Body of pancreas (tissue), 4 donors: ENCODE measurements at places on chromosomes 16 and 17.

DNA sequence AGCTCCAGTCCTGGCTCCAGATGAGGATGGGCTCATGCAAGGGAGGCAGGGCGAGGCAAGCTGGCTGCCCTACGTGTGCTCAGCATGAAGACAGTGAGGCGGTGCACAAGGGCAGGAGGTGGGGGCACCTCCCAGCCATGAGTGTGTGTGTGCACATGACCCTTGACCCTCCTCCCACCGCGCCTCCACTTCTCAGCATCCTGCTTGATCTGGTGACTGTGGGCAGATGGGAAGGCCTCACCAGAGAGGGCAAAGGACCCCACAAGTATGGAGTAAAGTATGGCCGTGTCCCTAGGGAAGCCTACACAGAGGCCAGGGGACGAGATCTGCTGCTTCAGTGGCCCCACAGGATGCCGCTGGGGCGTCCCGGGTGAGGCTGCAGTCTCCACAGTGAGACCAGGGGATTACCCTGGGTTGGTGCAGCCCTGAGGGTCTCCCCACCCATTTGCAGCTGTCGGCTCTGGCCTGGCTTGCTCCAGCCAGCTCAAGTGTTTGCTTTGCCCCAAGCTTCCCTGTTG, 7.9 kb upstream of the RNF222 start:
- no peaks in the 10 kb centered on the region for H3K36me3 ChIP-seq
- H3K4me3 ChIP-seq = no peak overlapping the region
- H3K27me3 ChIP-seq = no peaks in the 10 kb centered on the region
- H3K27ac ChIP-seq = no peak overlapping the region
- no peak for DNase-seq

DNA sequence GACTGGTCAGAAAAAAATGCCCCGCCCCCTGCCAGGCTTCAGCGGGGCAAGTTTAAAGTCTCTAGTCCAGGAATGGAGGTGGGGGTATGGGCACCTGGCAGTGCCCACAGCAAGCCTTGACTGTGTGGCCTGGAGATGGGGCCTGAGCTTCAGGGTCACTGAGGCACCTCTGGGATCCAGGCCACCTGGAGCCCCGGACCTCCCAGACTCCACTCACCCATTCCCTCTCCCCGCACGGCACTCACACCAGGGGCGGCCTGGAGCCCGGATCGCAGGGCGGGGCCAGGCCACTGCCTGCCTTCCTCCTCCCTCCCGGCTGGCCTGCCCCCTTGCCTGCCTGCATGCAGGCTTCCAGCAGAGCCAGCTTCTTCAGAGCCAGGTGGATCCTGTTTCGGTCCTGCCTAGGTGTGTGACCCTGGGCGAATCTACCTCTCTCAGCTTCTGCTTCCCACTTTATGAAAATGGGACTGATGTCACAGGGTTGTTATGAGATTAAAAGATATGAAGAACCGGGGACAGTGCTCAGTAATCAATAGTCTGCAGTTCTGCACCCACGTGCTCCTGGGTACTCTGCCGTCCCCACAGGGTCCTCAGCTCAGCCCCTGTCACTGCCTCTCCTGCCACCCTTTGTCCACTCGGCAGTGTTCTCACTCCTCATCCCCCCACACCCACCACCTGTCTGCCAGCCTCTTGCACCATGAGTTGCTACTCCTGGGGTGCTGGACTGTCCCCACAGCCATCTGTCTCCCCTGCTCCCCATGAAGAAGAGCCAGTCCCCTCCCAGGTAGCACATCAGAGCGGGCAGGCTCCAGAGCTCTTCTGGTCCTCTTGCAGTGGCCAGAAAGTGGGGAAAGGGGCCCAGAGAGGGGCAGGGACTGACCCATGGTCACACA, 1.2 kb upstream of the TCAP start:
- DNase-seq = no peak
- H3K4me1 ChIP-seq = peaks cover 24% of the 10 kb centered on the region
- H3K4me3 ChIP-seq = no peak overlapping the region

DNA sequence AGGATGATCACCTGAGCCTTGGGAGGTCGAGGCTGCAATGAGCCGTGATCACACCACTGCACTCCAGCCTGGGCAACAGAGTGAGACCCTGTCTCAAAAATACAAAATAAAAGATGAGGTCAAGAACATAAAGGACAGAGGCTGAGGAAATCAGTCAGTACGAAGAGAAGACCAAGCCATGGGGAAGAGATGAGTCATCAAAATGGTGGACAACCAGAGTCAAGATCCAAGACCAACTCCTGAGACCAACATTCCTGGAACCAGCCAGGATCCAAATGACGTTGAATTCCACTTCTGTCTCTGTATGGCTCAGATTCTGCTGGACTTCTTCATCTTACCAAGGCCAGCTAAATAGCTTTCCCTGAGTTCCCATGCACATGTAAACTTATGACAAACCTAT, 44.8 kb upstream of the NOG start:
- no peaks in the 10 kb centered on the region for H3K4me1 ChIP-seq
- no peak for DNase-seq
- H3K4me3 ChIP-seq = no peak overlapping the region

- H3K36me3 ChIP-seq = no peaks in the 10 kb centered on the region
- H3K4me1 ChIP-seq = no peaks in the 10 kb centered on the region
- no peaks in the 10 kb centered on the region for H3K27me3 ChIP-seq
These were observed 334.9 kb downstream of the WWOX start for GRCh38 chr16:78434401-78434800.

DNA sequence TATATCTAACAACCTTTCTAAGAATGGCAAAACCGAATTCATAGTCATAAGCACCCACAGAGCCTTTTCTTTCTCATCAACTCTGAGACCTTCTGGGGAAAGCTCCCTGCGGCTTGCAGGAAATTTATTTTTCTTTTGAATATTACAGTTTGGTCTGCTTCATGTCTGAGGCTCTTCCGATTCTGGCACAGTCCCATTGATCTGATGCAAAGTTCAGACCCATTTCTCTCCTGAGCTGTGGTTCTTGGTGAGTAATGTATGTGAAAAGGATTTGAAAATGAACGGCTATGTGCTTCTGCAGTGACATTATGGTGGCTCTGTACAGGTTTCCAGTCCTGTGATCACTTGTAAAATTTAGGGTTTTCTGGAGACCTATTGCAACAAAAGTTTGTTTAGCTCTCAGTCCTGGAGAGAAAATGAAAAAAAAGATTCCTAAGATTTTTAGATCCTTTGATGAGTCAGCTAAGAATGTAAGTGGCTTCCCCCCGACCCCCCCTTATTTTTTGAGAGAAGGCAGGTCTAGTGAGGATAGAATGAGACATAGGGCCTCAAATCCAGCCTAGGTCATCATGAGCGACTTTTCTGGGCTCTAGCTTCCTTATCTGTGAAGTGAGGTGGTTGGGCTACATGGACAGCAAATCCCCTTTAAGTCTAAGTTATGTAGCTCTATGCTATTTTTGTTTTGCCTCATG, 4.6 kb downstream of the GAN start:
- peaks cover 4% of the 10 kb centered on the region for H3K4me1 ChIP-seq
- no peak for DNase-seq
- no peaks in the 10 kb centered on the region for H3K27me3 ChIP-seq

DNA sequence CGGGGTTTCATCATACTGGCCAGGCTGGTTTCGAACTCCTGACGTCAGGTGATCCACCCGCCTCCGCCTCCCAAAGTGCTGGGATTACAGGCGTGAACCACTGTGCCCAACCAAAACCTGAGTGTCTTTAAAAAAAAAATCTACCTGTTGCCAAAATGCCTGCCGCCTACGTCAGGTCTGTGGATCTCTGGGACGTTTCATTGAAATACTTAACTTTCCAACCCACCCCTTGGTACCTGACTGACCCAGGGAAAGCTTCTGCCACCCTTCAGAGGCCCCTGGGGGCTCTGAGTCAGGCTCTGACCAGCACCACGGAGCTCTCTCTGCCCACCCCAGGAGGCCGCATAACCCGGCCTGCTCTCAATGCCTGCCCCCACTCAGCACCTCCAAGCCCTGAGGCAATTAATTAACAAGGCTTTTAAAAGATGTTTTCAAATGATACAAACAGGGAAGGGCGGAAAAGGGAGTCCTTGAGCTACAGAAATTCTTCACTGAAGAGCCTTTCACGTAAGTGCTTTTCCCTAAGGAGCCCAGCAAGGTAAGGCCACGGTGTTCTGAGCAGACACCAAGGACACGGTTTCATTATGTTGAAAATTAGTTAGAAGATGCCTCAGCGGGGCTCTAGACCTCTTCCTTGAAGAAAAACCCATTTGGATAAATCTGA, 29.3 kb upstream of the GSG1L start:
- H3K4me3 ChIP-seq = no peak overlapping the region
- no peaks in the 10 kb centered on the region for H3K27me3 ChIP-seq
- DNase-seq = no peak
- no peak overlapping the region for H3K27ac ChIP-seq

DNA sequence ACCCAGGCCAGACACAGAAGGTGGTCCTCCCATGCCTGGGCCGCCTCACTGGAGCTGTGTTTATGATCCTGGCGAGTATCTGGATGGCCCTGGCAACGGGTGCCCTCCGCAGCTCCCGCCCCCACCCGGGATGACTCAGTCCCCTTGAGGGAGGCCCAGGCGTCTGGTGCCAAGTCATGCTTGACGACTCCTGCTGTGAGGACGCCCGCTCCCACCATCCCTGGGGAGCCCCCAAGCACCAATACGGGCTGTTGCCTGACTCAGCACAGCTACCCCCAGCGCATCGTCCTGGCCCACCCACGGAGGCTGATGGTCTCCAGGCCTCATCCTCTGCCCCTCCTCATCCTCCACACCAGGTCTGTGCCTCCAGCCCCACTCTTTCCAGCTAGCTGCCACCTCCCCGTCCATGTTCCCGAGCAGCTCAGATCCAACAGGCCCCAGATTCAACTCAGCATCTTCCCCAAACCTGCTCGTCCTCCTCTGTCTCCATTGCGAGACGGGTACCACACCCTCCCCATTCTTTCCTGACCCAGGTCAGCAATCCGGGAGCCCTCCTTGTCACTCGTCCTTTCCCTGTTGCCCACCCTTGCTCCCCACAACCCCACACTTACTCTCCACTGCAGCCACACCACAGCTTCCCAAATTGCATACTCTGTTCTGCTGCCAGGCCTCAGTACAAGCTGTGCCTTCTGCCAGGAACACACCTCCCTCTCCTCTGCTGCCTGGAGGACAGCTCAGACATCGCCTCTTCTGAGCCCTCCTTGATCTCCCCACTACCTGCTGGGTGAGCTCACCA, 2.6 kb downstream of the CAMKK1 start:
- H3K27me3 ChIP-seq = no peaks in the 10 kb centered on the region
- H3K36me3 ChIP-seq = no peaks in the 10 kb centered on the region
- H3K27ac ChIP-seq = no peak overlapping the region
- DNase-seq = peak; percentile 84
- H3K4me3 ChIP-seq = no peak overlapping the region
- H3K4me1 ChIP-seq = peaks cover 60% of the 10 kb centered on the region

DNA sequence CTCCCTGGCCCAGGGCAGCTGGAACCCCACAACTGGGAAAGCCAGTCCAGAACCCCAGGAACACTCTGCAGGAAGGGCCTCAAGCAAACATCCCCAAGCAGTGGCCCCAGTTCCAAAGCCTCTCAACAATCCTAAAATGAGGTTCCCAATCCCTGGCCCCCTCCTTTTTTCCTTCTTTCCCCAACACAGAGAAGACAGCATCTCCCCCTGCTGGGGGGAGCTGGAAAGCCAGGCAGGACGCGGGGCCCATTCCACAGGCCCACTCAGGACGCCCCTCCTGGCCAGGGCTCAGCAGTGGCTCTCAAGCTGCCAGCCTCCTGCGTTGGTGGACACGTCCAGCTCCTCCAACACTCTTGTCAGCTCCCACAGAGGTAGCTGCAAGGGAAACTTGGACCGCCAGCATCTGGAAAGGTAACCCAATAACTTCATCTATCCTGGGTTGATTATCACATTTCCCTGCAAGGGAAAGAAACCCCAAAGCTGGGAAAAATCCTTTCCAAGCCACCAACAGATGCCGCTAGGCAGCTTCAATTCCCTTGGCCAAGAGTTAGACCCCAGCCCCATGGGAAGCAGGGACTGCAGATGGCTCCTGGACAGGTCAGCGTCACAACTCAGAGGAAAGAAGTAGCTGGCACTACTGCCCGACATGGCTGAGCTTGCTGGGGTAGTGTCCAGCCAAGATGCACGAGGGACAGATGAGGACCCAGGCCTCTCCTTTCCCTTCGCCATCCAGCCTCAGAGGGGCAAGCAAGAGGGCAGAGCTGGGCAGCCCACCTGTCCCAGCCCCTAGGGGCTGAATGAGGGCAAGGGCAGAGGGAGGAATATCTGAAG, 7.6 kb downstream of the HDAC5 start:
- H3K27me3 ChIP-seq = no peaks in the 10 kb centered on the region
- no peaks in the 10 kb centered on the region for H3K36me3 ChIP-seq
- no peak overlapping the region for H3K4me3 ChIP-seq
- peaks cover 42% of the 10 kb centered on the region for H3K4me1 ChIP-seq
- no peak overlapping the region for H3K27ac ChIP-seq

DNA sequence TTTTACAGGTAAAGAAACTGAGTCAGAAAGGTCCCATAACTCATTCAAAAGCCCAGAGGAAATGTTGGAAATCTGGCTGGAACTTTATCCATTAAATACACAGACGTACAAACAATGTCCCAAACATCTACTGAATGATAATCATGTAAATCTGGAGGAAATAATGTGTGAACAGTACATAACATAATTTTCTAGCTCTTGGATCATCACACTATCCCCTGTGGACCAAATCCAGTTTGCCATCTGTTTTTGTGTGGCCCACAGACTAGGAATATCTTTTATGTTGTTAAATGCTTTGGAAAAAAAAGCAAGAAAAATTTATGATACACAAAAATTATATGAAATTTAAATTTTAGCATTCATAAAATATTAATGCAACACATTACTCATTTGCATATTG, 389.9 kb upstream of the SOX9 start:
- no peaks in the 10 kb centered on the region for H3K4me1 ChIP-seq
- DNase-seq = no peak
- no peaks in the 10 kb centered on the region for H3K36me3 ChIP-seq
- H3K27me3 ChIP-seq = no peaks in the 10 kb centered on the region
- H3K27ac ChIP-seq = no peak overlapping the region

DNA sequence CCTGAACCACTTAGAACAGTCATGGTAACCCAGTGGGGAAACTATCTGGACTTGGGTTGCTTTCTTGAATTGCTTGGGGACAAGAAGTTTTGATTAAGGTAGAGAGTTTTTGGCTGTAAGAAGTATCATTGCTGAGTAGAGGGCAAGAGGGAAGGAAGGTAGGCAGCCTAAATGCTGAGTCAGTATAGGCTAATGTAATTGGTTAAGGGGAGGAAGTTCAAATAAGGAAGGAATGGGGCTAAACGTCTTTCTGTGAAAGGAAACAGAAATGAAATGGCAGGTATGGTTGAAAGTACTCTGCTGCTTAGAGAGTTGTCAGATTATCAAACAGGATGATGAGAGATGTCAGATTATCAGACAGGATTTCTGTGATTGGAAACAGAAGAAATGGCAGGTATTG, 20.3 kb downstream of the KPNB1 start:
- DNase-seq = no peak
- no peaks in the 10 kb centered on the region for H3K27me3 ChIP-seq
- H3K36me3 ChIP-seq = peaks cover 11% of the 10 kb centered on the region
- H3K4me1 ChIP-seq = no peaks in the 10 kb centered on the region
- no peak overlapping the region for H3K4me3 ChIP-seq
- no peak overlapping the region for H3K27ac ChIP-seq

DNA sequence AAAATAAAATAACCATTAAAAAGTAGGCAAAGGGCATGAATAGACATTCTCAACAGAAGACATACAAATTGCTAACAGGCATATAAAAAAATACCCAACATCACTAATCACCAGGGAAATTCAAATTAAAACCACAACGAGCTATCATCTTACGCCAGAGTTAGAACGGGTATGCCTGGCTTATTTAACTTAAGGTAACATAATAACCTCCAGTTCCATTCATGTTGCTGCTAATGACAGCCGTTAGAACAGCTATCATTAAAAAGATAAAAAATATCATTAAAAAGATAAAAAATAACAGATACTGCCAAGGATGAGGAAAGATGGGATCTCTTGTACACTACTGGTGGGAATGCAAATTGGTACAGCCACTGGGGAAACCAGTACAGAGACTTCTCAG, 89.3 kb downstream of the GAS7 start:
- peaks cover 2% of the 10 kb centered on the region for H3K4me1 ChIP-seq
- DNase-seq = no peak
- H3K36me3 ChIP-seq = no peaks in the 10 kb centered on the region
- no peak overlapping the region for H3K27ac ChIP-seq
- H3K27me3 ChIP-seq = no peaks in the 10 kb centered on the region
